ENCODE measurements at places on chromosomes 7 and 10. TPM values are rescaled to one million over a fixed set of nuclear protein-coding genes. Genes with fewer than 3 reads are reported as not detected.

HYAL4 gene
- not detected for total RNA-seq

GNGT1 gene
- not detected for total RNA-seq

NUTM2D gene
- total RNA-seq: 2.3 TPM

MYL10 gene
- not detected for total RNA-seq

DNA sequence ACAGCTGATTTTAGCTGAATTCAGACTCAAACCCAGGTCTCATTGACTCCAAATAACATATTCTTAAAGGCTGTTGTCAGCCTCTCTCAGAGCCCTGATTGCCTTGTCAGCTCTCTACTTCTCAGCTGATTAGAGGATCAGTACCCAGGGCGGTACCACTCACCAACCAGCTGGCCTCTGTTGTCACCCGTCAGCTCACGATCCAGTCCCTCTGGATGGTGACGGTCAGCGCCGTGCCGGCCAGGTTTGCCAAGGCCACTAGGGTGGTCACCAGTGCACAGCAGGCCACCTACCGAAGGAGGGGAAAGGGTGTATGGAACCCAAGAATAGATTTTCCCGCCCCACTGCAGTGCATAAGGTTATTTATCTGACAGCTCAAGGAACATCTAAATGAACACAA lies 52.3 kb upstream of the TOMM7 start:
- no peaks in the 10 kb centered on the region for H3K36me3 ChIP-seq
- no peaks in the 10 kb centered on the region for H3K27me3 ChIP-seq
- H3K4me1 ChIP-seq: no peaks in the 10 kb centered on the region
- DNase-seq: no peak
- no peak overlapping the region for H3K4me3 ChIP-seq
- H3K27ac ChIP-seq: no peak overlapping the region

GRCh38 chr10:85978566-85979358 lies 387.8 kb downstream of the GRID1 start:
- peak; percentile 83 for DNase-seq
- H3K4me1 ChIP-seq: no peaks in the 10 kb centered on the region
- H3K4me3 ChIP-seq: no peak overlapping the region
- H3K36me3 ChIP-seq: no peaks in the 10 kb centered on the region
- no peaks in the 10 kb centered on the region for H3K27me3 ChIP-seq

GRCh38 chr7:103735377-103735776 lies 254.1 kb downstream of the RELN start:
- no peaks in the 10 kb centered on the region for H3K27me3 ChIP-seq
- no peak overlapping the region for H3K27ac ChIP-seq
- no peaks in the 10 kb centered on the region for H3K36me3 ChIP-seq
- no peak overlapping the region for H3K4me3 ChIP-seq

GRCh38 chr10:128091636-128092210 lies 34.5 kb downstream of the MKI67 start:
- H3K27me3 ChIP-seq: no peaks in the 10 kb centered on the region
- H3K36me3 ChIP-seq: no peaks in the 10 kb centered on the region
- no peak overlapping the region for H3K4me3 ChIP-seq

DNA sequence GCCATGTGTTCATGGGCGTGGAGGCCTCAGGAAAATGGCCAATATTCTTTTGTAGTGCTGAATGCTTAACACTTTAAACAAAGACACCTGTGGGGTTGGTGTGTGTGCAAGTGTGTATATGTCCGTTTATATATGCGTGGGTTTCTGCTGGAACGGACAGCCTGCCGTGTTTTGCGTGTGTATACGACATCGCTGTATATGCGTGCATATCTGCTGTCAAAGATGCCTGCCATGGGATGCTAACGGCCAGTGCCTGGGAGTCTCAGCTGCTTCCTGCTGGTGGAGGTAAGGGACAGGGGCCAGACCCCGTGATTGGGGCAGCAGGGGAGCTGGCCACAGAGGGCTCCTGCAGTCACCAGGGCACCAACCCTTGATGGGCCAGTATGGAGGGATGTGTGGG lies 216.3 kb upstream of the SHH start:
- no peaks in the 10 kb centered on the region for H3K36me3 ChIP-seq
- H3K4me1 ChIP-seq: no peaks in the 10 kb centered on the region
- H3K27ac ChIP-seq: no peak overlapping the region
- no peak overlapping the region for H3K4me3 ChIP-seq
- H3K27me3 ChIP-seq: peaks cover 39% of the 10 kb centered on the region

DNA sequence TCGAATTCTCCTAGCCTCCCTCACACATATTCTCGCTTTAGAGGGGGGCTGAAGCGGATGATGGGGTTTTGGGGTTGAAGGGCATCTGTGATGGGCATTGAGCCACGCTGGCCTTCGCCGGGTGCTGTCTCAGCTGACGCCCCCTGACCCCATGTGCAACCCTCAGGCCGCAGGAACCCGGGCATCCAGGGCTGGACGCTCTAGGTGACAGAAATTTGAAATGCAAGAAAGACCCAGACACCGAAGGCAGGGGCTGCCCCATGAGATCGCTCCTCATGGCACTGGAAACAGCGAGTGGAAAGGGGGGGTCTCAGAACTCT lies 664 bp upstream of the C10orf88 start:
- H3K27ac ChIP-seq: peak overlapping the region; percentile 82
- H3K27me3 ChIP-seq: no peaks in the 10 kb centered on the region
- no peak for DNase-seq
- peaks cover 5% of the 10 kb centered on the region for H3K36me3 ChIP-seq
- peak overlapping the region; percentile 96 for H3K4me3 ChIP-seq
- H3K4me1 ChIP-seq: peaks cover 40% of the 10 kb centered on the region

GRCh38 chr10:35495521-35496119 lies 109.5 kb upstream of the GJD4 start:
- no peaks in the 10 kb centered on the region for H3K36me3 ChIP-seq
- DNase-seq: no peak
- peak overlapping the region; percentile 39 for H3K27ac ChIP-seq
- H3K4me1 ChIP-seq: peaks cover 35% of the 10 kb centered on the region
- no peaks in the 10 kb centered on the region for H3K27me3 ChIP-seq

All from esophagus muscularis mucosa (tissue), 4 donors.